AG10803 (cell line): ENCODE measurements at places on chromosomes 6 and 20.
A peak's percentile ranks its signal among the peaks of the same experiment; 100 is the strongest.

DNA sequence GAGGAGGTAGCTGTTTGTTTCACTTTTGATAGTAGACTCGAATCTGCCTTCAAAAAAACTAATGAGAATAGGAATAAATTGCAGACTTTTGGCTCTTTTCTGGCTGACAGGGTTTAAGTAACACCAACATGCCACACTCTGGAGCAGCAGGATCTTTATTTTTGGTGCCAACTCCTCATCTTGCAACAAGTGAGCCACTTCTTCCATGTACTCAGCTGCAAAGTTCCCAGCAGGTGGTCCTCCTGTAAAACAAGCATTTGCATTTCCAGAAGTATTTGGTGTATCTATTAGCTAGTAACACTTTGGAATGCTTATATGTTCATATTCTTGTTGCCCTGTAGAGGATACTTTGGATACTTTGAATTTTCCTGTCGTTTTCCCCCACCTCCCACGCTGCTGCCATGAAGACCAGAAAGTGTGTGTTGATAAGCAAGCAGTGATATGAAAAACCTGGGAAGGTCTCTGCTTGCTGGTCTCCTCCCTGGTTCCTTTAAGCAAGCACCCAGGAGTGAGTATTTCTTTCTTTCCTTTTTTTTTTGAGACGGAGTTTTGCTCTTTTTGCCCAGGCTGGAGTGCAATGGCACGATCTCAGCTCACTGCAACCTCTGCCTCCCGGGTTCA is 1.0 kb downstream of the ARMH2 start:
- DNase-seq: no peak

GRCh38 chr6:38138374-38138773 is 318.8 kb downstream of the ZFAND3 start:
- no peak for DNase-seq

DNA sequence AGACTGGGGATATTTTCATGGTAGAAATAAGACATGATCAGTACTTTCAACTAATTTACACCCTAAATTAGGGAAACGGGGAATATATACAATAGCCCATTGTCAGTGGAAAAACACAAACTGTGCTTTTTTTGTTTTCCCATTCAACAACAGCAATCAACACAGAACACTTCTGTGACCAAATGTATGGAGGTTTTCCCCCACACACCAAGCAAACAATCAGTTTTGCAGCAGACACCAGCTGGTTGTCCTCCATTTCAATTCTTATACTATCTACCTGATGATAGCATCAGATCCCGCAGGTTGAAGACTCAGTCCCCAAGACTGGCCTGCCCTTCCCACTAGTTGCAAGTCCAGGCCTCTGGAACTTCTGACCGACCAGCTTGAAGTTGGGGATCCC is 4.5 kb downstream of the HINT3 start:
- DNase-seq: no peak

- DNase-seq: peak; percentile 70
Observed at GRCh38 chr6:11413728-11414127, 123.8 kb upstream of the TMEM170B start.

DNA sequence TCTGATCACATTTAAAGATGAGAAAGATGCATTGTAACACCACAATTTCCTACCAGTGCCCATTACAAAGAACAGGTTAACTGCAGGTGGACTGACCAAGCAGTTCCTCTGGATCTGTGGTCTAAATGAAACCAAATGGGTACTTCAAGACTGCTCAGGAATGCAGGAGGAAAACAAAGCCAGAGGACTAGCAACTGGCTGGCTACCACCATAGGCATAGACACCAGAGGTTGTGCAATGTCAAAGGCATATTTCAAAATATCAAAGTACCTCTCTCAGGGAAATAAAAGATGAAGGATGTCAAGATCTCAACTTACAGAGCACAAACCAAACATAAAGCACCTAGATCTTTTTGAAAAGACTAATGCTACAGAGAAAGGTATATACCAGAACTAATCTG is 65.5 kb downstream of the GMDS start:
- DNase-seq: peak; percentile 62

- peak; percentile 15 for DNase-seq
Observed at GRCh38 chr6:153231048-153231646, 100.1 kb upstream of the RGS17 start.

- no peak for DNase-seq
Observed at GRCh38 chr6:42103216-42103615, 39.2 kb downstream of the C6orf132 start.

DNA sequence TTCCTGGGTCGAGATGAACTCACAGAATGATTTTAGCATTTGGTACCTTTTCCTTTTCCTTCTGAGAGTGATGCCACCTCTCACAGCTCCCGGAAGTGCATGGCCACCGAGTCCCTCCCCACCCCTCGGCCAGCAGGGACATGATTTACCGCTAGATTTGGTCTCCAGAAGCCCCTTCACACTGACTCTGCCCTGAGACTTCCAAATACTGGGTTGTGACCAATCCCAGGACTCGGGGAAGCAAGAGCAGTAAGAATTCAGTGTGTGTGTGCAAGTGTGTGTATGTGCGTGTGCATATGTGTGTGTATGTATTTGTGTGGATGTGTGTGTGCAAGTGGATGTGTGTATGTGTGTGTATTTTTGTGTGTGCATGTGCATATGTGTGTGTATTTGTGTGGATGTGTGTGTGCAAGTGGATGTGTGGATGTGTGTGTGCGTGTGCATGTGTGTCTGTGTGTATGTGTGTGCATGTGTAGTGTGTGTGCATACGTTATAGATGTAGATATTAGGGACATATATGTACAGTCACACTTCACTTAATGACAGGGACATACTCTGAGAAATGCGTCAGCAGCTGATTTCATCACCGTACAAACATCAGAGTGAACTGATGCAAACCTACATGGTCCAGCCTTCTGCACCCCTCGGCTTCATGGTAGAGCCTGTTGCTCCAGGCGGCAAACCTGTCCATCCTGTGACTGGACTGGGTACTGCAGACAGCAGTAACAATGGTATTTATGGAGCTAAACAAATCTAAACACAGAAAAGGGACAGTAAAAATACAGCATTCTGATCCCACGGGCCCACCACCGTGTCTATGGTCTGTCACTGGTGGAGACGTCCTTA is 374.5 kb downstream of the TAF4 start:
- DNase-seq: no peak
